ENCODE measurements at places on chromosomes 4 and X.

DNA sequence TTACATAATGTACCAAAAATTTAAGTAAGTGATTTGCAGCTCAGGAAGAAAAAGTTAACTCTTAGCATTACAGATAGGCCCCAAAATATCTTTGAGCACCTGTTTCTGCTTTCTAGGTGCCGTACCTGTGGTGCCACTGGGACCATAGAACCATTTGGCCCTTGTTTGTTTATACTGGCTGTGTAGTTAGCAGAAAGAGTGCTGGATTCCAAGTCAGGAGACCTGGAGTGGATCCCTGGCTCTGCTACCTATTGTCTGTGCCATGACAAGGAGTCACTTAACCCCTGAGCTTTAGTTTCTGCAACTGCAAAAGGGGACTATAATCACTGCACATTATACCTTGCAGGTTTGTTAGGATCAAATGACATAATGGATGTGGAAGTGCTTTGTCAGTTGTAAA lies 137.8 kb upstream of the GPR101 start:
- DNase-seq = no peak

GRCh38 chr4:69894186-69894585 lies 34.2 kb upstream of the SULT1E1 start:
- no peak for DNase-seq

GRCh38 chr4:25509646-25510045 lies 132.6 kb downstream of the ANAPC4 start:
- no peak for DNase-seq

DNA sequence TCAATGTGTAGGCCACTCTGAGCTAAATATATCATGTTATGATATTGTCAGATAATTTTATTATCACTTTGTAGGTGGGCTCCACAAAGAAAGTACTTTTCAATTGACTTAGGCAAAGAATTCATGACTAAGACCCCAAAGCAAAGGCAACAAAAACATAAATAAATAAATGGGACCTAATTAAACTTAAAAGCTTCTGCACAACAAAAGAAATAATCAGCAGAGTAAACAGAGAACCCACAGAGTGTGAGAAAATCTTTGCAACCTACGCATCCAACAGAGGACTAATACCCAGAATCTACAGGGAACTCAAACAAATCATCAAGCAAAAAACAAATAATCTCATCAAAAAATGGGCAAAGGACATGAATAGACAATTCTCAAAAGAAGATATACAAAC lies 15.2 kb upstream of the PDLIM5 start:
- DNase-seq = no peak

DNA sequence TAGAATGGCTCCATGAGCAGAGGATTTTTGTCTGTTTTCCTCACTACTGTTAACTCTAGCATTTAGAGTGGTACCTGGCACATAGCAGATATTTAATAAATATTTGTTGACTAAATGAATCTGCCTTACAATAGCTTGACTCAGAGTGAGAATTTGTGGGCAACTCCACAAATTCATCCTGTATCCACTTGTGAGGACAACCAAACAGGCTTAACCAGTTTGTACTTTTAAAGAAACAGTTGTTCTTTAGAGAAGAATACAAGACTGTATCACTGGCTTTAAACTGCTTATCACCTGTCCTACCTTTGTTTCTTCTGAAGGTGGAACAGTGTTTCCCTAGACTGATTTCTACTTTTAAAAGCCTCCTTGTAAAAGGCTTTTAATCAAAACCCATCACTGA lies 141.3 kb upstream of the SH3RF1 start:
- DNase-seq = no peak

- no peak for DNase-seq
These were observed 29.0 kb downstream of the CD99L2 start for GRCh38 chrX:150869450-150869849.

- DNase-seq = no peak
These were observed 1601.5 kb upstream of the PCDH10 start for GRCh38 chr4:131547506-131547981.

GRCh38 chrX:11540532-11541377 lies 125.0 kb downstream of the ARHGAP6 start:
- DNase-seq = no peak

Data from Panc1 (cell line).